ENCODE measurements at places on chromosomes 16 and 17.

- DNase-seq = no peak
Measured at GRCh38 chr17:15321556-15322251, 19.7 kb downstream of the TEKT3 start.

DNA sequence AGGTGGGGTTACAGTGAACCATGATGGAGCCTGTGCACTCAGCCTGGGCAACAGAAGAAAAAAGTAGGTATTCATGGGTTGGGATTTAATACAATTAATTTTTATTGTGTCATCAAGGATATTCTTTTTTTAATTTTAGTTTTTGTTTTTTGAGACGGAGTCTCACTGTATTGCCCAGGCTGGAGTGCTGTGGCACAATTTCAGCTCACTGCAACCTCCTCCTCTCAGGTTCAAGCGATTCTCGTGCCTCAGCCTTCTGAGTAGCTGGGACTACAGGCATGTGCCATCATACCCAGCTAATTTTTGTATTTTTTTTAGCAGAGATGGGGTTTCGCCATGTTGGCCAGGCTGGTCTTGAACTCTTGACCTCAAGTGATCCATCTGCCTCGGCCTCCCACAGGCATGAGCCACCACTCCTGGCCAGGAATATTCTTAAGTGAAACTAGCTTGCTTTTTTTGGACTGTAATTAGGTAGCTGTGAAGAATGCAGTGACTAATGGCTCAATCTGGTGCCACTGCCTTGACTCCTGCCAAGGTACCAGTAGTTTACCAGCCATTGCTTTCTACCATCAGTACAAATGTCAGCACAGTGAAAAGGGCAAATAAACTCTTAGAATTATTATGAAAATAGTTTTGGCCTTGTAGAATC, 4.8 kb downstream of the PPM1D start:
- DNase-seq = no peak

DNA sequence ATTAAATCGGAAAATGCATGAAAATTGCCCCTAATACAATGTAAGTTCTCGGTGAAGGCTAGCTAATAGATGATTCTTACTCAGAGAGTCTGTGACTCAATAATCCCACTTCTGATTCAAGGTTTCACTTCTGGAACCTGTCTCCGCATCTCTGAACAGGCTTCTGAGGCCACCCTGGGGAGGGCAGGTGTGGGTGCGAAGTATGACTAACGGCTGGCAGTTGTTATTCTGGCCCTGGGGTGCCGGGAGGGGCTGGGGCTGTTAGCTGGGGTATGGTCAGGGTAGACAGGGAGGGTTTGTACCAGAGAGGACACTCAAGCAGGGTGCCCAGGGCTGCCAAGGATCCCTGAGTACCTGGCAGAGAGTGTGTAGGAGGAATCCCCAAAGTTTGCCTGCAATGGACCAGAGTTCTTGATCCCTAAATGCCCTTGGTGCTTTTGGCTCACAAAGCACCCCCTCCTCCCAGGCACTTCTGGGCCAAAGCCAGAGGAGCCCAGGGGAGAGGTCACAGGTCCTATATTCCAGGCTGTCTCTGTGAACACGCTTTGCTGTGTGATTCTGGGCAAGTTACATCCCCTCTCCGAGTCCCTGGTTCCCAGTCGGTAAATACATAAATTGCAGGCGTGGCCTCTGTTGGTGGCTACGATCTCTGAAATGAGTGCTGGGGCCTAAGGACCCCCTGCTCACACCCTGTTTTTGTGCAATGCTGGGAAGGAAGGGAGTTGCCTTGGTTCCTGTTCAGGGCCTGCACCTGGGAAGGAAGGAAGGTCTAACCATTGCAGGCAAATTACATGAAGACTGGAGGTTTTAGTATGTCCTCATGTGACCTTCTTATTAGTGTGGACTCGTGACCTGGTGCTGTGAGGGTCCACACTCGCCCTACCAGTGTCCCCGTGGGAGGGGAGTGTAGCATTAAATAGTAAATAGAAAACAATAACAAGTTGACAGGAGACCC, 49.9 kb upstream of the CPNE2 start:
- peak; percentile 55 for DNase-seq

DNA sequence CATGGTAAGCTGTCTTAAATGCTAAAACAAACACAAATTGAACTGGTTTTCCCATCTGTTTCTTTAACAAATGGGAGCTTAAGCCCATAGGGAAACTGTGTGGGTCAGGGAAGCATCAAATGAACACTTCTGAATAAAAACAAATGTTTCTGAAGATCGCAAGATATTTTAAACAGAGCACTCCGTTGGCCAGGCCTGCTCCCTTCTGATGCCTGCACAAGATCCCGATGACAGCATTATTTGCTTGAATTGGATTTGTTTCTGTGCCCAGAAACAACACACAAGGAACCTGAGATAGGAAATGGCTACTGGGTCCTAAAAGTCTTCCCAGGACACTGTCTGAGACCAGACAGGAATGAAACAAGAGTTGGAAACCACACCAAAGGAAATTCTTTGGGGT, 425.8 kb upstream of the ZFHX3 start:
- DNase-seq = no peak

Measured in stimulated activated CD4-positive, alpha-beta T cell treated with anti-CD3 and anti-CD28 coated beads, TNF-alpha, amount 100 ng/mL, for 1 hour (primary cell).